ENCODE measurements at places on chromosomes 3 and 15.

- no peak for DNase-seq
These were observed 24.7 kb upstream of the KLHL6 start for GRCh38 chr3:183579967-183580900.

DNA sequence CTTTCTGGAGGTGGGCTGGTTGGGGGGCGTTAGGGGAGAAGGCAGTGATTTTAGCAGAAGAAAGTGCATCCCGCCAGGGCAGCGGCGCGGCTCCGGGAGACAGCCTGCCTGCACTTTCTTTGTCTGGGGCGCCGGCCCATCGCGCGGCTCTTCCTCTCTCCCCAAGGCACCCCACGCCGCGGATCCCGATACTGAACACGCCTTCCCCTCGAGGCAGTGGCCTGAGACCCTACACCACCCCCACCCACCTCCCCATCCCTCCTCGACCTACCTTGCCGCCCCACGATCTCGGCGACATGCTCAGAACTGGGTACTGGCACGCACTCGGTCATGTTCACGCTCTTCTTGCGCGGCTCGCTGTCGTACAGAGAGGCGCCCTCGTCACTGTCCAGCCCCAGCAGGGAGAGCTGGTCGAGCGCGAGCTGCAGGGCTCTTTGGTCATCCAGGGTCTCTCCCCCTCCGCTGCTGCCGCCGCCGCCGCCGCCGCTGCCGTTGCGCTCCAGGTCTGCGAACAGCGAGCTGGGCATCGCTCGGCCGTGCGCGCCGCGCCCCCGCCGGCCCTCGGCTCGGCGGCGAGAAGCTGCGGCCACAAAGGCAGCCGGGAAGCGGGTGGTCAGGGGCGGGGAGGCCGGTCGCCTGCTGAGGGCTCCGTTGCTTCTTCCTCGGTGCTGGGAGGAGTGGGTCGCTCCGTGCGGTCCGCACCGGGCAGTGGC lies 483 bp downstream of the MEX3B start:
- peak; percentile 10 for DNase-seq

- peak; percentile 11 for DNase-seq
These were observed 289.1 kb upstream of the DNAJC19 start for GRCh38 chr3:181278468-181279238.

DNA sequence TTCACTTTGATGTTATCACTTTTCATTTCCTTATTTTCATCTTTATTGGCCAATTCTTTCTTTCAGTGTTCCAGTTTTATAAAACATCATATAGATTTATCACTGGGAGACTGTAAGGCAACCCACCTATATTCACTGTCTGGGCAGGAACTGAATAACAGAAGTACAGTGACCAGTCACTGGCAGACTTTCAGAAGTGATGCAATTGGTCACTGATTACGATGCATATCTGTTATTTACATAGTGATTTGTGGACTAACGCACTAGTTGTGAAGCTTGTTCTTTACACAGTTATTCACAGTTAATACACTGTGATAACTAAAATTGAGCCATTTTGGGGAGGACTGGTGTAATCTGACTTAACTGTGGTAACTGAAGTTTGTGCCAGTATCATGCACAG lies 190.2 kb upstream of the DPH6 start:
- no peak for DNase-seq

All from CD4-positive, alpha-beta T cell treated with Interleukin-10 for 1 hour (primary cell).